ENCODE measurements at places on chromosomes 12 and 14.

DNA sequence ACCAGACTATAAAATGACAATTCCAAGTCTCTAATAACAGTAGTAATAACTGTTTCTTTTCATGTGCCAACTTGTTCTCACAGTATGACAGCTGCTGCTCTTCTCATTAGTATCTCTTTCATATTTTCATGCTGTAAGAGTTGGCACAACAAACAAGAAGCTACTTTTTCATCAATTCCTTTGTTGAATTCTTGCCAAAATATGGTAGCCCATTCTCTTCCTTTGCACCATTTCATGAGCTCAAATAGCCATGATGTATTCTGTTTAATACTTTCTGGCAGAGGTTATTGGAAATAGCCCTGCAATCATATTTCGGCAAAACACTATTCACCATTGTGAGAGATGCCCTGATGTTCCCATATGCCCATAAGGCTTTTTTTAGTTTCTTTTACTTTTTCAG is 1100.7 kb downstream of the TRHDE start:
- no peak for DNase-seq

DNA sequence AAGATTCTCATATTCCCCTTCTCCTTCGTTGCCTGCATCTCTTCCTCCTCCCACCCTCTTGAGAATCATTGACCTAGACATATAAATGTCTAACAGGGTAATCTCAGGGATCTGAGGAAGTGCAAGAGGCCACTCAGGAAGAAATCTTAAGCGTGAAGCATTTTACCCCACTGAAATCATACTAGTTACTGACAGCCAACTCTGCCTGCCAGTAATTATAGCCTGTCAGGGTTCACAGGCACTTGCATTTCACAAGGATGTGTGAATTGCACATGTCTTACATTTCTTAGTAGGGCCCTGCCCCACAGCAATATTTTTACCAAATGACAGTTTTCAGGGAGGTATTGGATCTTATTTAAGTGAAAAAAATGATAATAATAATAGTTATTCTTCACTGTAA is 127.2 kb downstream of the SLC15A5 start:
- DNase-seq = no peak

GRCh38 chr14:72270147-72270727 is 338.0 kb downstream of the RGS6 start:
- no peak for DNase-seq

DNA sequence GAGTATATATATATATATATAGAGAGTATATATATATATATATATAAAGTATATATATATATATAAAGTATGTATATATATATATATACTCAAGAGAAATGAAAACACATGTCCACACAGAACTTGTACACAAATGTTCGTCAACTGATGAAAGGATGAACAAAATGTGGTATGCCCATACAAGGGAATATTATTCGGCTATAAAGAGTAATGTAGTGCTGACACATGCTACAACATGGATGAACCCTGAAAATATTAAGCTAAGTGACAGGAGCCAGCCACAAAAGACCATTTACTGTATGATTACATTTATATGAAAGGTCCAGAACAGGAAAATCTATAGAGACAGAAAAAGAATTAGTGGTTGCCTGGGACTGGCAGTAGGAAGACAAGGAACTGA is 19.5 kb downstream of the LIMA1 start:
- no peak for DNase-seq

DNA sequence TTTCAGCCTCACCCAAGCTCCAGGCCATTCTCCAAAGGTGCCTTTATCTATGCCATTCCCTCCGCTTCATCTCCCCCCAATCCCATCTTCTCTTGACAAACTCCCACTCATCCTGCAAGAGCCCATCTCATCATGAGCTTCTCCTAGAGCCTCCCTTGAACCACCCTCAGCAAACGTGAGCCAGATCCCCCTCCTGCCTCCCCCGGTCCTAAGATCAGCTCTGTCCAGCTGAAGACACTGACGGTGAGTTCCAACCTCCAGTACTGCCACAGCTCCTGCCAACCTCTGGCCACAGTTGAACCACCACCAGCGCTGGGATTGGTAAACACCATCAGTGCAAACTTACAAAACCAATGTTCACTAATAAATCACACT is 124.6 kb downstream of the BCL11B start:
- no peak for DNase-seq

DNA sequence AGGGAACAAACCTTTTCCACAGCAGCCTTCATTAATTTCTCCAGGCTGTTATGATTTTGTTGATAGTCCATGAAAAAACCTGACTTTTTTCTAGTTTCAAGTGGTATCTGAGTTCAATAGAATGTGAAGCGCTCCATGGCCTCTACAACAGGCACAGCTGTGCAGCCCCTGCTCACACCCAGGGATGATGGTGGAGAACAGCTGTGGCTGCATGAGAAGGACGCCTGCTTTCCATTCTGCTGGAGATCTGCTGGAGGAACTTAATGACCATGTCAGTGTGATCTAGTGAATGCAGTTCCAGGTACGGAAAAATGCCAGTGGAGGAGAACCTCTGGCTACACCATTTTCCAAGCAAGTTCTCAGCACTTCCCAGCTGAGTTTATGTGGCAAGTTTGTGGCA is 80.6 kb downstream of the PIWIL1 start:
- no peak for DNase-seq

DNA sequence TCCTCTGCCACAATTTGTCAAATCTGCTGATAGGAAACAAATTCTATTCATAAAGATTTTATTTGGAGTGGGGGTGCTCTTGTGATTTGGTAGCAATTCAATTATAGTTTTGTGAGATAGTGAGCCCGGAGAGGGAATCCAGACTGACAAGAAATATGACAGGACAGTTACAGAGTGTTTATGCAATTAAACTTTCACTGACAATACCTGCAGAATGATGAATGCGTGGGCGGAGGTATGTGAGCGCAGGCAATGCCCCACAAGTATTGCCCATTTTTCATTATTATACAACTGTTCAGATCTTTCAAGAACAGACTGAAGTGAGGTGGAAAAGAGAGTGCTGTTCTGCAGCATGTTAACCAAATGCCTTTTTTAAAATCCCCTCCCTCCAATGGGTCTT is 259.0 kb downstream of the EGLN3 start:
- DNase-seq = no peak

GRCh38 chr12:89448526-89448925 is 76.1 kb downstream of the GALNT4 start:
- no peak for DNase-seq

DNA sequence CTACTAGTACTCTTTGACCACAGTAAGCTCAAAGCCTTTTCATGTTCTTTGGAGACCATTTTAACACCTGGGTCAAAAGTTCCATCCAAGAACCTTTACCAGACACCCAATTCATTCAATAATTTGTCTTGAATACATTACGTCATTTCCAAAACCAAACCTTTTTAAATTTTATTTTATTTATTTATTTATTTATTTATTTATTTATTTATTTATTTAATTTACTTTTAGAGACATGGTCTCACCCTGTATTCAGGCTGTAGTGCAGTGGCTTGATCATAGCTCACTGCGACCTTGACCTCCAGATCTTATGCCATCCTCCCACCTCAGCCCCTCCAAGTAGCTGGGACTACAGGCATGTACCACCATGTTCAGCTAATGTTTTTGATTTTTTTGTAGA is 113.5 kb downstream of the BCAT1 start:
- DNase-seq = no peak

DNA sequence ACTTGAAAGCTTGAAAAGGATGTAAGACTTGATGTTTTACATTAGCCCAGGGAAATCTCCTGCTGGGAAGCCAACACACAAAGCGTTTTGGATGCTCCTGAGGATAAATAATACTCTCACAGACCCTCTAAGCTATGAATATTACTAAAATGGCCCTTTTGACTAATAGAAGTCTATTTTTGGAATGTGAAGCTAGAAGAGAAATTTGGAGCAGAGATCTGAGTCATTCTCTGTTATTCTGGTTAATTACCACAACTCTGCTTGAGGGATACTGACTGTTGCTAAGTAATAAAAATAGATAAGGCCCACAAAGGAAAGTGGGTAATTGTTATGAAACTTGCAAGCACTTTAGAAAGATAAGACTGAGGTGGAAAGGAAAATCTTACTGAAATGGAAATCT is 346.2 kb upstream of the STXBP6 start:
- no peak for DNase-seq

DNA sequence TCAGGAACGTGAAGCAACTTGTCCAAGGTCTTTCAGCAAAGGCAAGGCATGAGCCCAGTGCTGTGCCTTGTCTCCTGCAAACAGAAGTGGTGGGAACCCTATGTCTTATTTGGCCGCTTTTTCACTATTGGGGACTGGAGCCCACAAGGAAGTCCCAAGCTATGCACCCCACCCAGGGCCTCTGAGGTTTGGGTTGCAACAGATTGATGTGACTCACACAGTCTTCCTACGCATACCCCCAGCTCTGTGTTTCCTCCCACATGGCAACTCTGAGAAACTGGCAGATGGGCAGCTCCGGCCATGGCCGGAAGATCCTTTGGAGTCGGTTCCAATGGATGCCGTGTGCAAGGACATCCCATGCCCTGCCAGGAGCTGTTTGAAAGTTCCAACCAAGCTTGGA is 28.3 kb upstream of the CMKLR1 start:
- DNase-seq = no peak

GRCh38 chr12:71567537-71567936 is 96.1 kb downstream of the ZFC3H1 start:
- no peak for DNase-seq

DNA sequence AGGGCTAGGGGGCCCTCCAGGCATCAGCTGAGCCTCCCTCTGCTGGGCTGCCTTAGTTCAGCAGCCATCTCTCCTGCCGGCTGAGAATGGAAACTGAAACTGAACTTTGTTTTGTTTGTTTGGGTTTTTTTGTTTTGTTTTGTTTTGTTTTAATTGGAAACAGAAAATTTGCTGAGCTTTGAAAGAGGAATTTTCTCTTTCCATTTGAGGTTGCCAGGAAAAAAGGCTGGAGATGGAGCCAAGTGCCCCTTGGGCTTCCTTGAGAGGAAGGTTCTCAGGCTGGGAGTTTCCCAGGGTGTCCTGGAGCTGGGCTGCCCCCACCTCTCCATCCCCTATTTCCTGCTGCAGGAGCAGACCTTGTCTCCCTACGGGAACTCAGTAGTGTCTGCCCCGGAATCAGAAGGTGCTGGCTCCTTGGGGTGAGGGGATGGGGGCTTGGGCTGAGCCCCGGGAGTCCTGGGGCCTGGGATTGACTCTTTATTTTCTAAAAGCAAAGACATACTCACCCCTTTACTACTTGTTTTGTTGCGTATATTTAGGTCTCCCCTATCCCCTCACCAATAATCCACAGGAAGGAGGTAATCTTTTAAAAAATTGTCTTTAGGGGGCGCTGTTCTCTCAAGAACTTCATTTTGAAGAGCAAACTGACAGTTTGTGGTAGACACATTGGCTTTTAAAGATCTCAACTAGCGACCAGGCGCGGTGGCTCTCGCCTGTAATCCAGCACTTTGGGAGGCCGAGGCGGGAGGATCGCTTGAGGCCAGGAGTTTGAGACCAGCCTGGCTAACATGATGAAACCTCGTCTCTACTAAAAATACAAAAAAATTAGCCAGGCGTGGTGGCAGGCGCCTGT is 21.3 kb upstream of the OASL start:
- peak; percentile 35 for DNase-seq

- DNase-seq = peak; percentile 7
Observed at GRCh38 chr12:13534645-13535398, 338.3 kb downstream of the EMP1 start.

DNA sequence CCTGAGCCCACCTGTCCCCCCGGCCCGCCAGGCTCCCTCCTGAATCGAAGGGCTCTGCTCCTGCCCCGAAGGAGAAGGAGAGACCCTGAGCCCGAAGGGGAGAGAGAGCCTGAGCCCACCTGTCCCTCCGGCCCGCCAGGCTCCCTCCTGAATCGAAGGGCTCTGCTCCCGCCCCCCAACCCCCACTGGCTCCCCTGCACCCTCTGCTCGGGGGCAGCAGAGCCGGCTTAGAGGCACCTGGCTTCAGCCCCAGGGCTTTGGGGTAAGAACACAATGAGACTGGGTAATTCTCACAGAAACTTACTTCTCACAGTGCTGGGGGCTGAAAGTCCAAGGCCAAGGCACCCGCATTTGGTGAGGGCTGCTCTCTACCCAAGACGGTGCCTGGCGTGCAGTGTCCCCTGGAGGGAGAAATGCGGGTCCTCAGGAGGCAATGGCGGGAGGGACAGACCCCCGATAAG is 53.1 kb upstream of the FBRSL1 start:
- no peak for DNase-seq

DNA sequence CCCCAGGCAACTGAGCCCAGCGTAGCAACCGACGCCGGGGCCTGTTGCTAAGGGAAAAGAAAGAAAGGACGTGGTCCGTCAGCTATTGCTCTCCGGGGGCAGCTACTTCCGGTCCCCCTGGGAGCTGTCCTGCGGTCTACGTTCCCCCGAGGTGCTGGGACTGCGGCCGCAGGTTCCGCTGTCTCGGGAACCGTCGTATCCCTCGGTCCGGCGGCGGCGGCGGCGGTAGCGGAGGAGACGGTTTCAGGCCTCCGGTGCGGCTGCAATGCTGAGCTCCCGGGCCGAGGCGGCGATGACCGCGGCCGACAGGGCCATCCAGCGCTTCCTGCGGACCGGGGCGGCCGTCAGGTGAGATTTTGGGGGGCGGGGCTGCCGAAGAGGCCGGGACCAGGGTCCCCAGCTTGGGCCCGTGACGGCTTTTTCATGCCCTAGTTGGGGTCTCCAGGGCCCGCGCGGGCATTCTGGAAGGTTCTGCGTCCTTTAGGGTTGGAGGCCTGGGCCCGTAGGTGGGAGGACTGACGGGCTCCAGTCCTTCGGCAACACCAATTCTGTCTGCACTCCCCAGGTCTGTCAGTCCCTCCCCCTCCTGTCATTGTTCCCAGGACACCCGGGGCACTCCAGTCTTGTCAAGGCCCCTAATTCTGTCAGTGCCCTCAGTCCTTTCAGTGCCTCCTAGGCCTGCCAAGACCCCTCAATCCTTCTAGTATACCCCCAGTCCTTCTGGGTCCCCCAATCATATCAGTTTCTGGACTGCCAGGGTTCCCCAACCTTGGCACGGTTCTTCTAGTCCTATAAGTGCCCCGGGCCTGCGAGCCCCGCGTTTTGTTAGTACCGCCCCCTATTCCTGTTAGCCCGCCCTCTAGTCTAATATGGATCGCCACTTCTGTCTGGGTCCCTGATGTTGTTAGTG is at the start of gene USP30:
USP30 (plus strand) TSS at position 163 of the 910 bp plus-strand sequence; CDS start at position 266, 103 bp downstream.
- DNase-seq = peak; percentile 57

DNA sequence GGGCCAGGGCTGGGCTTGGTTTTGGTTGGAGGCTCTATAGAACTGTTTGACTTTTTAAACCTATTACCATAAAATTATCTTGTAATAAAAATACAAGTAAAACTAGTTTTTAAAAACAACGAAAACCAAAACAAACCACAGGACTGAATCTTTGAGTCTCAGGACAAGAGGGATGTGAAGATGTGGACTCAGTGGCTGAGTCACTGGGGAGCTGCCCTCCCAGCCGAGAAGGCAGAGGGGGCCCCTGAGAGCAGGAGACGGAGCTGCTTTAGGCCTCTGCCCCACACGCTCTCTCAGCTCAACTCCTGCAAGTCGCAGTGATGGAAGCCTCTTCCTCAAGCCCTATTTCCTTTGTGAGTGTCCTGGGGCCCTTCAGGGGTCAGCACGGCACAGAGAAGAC is 59.0 kb downstream of the CDC42BPB start:
- DNase-seq = no peak

Measured in smooth muscle cell of the brain vasculature (primary cell).